ENCODE measurements at places on chromosomes 2 and 18. TPM values are rescaled to one million over a fixed set of nuclear protein-coding genes. Genes with fewer than 3 reads are reported as not detected.

SLC5A7 gene
- not detected for total RNA-seq

ECEL1 gene
- not detected for total RNA-seq

SULT1C2 gene
- not detected for total RNA-seq

CNGA3 gene
- total RNA-seq: not detected

PLB1 gene
- 3.8 TPM for total RNA-seq

DPYSL5 gene
- total RNA-seq: not detected

SPIRE1 gene
- 20.9 TPM for total RNA-seq

ACTR1B gene
- total RNA-seq: 59.1 TPM

ANKRD29 gene
- total RNA-seq: 5.6 TPM

ACTR3 gene
- 242 TPM for total RNA-seq

PLEKHA3 gene
- total RNA-seq: 10.5 TPM

CHMP3 gene
- 103 TPM for total RNA-seq

C18orf32 gene
- 25.4 TPM for total RNA-seq

MAP2 gene
- 9.1 TPM for total RNA-seq

REG1B gene
- total RNA-seq: not detected

LYPD1 gene
- not detected for total RNA-seq

DUSP11 gene
- 88.9 TPM for total RNA-seq

EN1 gene
- total RNA-seq: not detected

OTOS gene
- total RNA-seq: not detected

GKN2 gene
- not detected for total RNA-seq

GPBAR1 gene
- 0.14 TPM for total RNA-seq

CPO gene
- total RNA-seq: not detected

CXCR1 gene
- total RNA-seq: 0.28 TPM

CD226 gene
- 0.75 TPM for total RNA-seq

ACAA2 gene
- 15.4 TPM for total RNA-seq

G6PC2 gene
- not detected for total RNA-seq

SNRNP200 gene
- 94.9 TPM for total RNA-seq

THAP4 gene
- total RNA-seq: 85.6 TPM

DQX1 gene
- total RNA-seq: 2.5 TPM

CHRNG gene
- not detected for total RNA-seq

ANKRD30BL gene
- total RNA-seq: not detected

NPHP1 gene
- total RNA-seq: 5.5 TPM

DSC2 gene
- total RNA-seq: 31.4 TPM

All from foreskin keratinocyte (primary cell).